CD4-positive, alpha-beta T cell treated with Interleukin-17A for 4 hours (primary cell): ENCODE measurements at places on chromosomes 5 and 9.

- no peak for DNase-seq
These were observed 96.5 kb downstream of the PBX3 start for GRCh38 chr9:125843646-125844045.

DNA sequence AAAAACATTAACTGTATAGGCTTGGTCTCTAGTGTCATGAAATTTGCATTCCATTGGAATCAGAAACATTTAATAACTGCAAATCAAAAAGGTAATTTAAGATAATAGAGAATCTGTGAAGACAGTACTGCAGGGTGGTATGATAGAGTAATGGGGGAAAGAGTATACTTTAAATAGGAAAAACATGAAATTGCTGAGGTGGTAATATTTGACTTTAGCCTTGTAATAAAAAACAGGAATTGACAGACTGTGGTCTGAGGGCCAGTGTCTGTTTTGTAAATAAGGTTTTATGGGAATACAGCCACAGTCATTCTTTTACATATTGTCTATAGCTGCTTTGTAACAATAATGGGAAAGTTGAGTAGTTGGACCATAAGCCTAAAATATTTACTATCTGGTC is 162.3 kb downstream of the RANBP17 start:
- no peak for DNase-seq

DNA sequence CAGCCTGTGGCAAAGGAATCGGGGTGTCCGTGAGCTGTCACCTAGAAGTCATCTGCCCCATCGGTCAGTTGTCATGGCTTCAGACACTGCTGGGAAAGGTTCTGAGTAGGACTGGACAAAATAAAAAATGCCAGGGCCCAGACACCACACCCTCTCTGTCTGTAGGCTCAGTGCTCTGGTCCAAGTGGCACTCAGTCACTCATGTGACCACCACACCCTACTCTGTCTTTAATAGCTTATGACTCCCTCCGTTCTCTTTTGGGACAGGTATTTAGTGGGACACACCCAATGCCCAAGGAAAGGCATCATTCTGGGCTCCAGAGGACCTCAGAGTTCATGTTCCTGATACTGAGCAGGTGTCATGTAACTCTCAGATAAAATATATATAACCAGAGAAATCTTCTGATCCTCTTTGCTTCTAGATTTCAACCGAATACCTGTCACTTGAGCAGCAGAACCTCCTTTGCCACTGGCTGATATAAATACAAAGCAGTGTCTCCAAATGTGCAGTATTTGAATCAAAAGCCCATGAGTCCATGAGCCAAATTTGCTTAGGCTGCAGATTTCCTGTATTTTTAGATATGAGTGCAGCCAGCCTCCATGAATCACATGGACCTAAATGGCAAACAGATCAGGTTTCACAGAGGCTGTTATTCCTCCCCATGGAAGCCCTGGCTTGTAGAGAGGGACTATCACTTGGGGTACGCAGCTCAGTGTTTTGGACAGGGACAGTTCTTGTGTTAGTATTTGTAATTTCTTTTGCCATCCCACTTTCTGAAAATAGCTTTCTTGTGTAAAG is 272.0 kb downstream of the ARHGAP26 start:
- DNase-seq, result no peak

GRCh38 chr9:72680593-72681282 is 159.3 kb downstream of the TMC1 start:
- DNase-seq, result no peak

- DNase-seq, result no peak
These were observed 87.2 kb downstream of the NTRK2 start for GRCh38 chr9:84756731-84757130.
